ENCODE measurements at places on chromosomes 1 and 21.

- no peak for DNase-seq
Measured at GRCh38 chr1:112714313-112715263, 544 bp downstream of the PPM1J start.

- no peak for DNase-seq
Measured at GRCh38 chr1:66951513-66951912, 26.7 kb downstream of the MIER1 start.

DNA sequence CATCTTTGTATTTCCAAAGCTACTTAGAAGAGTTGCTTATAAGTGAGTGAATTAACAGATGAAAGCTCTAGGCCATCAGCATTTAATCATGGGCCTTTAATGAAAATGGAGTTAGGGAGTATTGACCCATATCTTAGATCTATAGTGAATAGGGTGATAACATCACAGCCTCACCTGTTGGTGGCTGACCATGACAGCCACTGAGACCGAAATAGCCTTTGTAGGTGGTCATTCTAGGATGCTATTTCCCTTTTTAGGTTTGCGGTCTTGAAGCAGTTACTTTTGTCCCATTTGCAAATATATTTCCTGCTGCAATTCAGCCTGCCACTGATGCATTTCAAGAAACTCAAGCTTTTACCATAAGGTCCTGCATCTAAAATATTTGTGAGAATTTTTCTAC, 410.1 kb upstream of the LYPLAL1 start:
- DNase-seq = no peak

GRCh38 chr1:232212253-232212652, 417.7 kb downstream of the SIPA1L2 start:
- no peak for DNase-seq

DNA sequence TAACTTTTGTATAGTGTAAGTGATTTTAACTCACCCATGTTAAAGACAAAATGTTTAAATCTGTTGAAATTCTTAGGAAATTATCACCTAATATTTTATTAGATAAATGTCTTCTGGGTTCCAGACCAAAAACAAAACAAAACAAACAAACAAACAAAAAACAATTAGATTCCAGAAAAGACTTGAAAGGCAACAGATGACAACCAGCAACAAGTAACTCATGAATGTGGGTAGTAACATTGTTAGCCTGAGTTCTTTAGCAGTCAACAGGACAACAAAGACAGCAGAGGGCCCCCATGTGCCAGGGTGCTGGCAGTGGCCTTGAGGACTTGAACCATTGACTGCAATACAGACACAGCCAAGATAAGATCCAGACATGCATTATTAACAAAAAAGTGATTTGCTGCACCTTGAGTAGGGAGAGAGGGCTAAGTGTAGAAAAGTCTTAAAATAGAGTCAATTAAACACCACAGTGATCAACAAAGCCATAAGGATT, 2.4 kb upstream of the CD247 start:
- DNase-seq = no peak

DNA sequence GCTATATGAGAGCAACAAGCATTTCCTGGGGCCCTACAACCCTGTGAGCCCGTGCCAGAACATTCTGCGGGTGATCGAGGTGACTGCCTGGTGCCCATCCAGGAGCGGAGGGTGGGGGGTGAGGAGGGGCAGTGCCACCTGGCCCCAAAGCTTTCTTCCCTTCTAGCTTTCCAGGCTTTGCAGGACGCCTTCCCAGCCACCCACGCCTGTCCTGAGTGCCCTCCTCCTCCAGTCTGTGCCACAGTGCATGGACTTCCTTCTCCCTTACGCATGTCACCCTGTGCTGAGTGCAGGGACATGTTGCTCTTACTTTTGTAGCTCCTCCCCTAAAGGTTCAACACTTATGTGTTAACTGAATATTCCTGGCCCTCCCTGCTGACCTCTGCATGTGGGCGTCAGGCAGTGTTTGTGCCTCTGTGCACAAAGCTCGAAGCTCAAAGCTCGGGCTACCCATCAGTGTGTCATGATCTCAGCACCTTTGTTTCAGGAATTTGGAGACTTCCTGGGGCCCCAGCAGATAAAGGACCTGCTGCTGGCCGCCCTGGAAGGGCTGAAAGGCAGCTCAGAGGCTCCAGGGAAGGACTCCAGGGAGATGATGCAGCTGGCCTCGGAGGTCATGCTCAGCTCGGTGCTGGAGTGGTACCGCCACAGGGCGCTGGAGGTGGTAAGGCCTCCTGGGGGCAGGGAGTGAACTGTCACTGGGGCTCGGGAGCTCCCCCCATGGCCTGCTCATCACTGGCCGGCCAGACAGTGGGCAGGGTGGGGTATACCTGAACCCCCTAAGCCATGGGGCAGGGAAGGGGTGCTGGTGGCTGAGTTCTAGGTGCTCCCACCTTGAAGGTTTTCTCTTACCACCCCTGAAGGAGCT, 36.7 kb upstream of the TTC4 start:
- DNase-seq = no peak

DNA sequence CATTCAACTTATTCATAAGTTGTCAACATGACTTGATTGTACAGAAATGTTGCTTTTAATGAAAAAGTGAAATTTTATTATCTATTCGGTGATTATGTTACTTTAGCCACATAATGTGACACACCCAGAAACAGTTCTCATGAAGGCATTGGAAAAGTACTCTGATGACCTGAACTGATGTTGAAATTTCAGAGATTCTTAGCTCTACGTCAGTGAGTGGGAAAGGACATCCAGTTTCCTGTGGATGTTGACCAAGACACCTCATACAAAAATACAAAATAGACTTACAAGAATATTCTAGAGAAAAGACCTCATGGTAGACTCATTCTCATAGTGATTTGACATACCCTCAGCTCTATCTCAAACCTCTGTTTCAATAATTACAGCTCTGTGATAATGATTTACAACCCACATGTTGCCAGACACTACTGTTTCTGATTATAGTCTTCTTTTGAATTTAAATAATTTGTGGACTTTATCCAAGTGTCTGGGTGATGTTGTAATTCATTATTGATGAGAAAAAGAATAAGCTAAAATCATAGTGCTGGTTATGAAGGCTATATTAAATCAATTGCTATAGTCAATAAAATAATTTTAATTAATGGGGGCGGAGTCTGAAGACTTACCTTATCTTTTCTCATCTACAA, 37.3 kb downstream of the KCNK2 start:
- no peak for DNase-seq

- no peak for DNase-seq
Measured at GRCh38 chr1:207826557-207827487, 75.0 kb downstream of the CD46 start.

- DNase-seq = no peak
Measured at GRCh38 chr1:208565756-208566440, 321.7 kb upstream of the PLXNA2 start.

- DNase-seq = no peak
Measured at GRCh38 chr1:175895966-175896365, 152.6 kb upstream of the TNR start.

- DNase-seq = no peak
Measured at GRCh38 chr1:59730302-59730701, 84.4 kb upstream of the HOOK1 start.
